ENCODE measurements at places on chromosomes 13 and 19.

GRCh38 chr19:53927739-53928138, 18.7 kb downstream of the CACNG7 start:
- DNase-seq = no peak

GRCh38 chr19:16014923-16015804, 61.1 kb upstream of the TPM4 start:
- no peak for DNase-seq

GRCh38 chr13:113791226-113791625, 32.2 kb downstream of the TMEM255B start:
- no peak for DNase-seq

GRCh38 chr19:46495786-46496099, at the start of gene PNMA8B:
Gene PNMA8B, minus strand, starts transcription at chr19:46495867. Its CDS starts 402 bp downstream, at chr19:46495465.
- DNase-seq = no peak

GRCh38 chr19:18292462-18292809, 11.0 kb upstream of the JUND start:
- no peak for DNase-seq

DNA sequence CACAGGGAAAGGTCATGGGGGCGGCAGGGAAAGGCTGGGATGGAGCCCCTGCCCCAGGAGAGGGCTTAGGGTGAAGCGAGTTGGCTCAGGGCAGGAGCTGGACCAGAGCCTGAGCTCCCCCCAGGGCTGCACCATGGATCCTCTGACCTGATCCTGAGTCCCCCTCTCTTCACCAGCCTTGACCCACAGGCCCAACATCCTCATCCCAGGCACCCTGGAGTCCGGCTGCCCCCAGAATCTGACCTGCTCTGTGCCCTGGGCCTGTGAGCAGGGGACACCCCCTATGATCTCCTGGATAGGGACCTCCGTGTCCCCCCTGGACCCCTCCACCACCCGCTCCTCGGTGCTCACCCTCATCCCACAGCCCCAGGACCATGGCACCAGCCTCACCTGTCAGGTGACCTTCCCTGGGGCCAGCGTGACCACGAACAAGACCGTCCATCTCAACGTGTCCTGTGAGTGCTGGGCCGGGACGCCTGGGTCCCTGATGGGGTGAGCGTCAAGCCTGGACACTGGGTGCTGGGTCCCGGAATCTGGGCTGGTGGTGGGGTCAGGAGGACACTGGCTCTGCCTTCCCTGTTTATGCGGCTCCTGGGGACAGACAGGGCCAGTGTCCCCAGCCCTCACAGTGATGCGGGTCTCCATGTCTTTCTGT, 842 bp downstream of the SIGLEC9 start:
- no peak for DNase-seq

DNA sequence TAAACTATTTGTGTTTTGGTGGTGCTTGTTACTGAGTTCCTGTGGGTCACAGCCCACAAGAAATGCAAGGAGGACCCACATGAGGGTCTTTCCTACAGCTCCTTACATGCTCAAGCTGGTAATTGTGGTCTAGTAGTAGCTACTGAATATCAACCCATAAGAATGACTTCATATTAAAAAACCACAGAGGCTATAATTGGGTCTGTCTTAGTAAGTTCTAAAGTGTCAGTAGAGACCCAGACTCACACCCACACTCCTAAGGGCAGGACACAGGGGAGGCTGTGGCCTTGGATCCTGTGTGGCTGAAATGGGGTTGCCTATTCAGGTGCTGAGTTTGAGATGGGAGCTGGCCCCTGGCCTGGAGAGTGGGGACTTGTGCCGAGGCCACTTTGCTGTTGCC, 19.6 kb downstream of the TFDP1 start:
- DNase-seq = no peak

DNA sequence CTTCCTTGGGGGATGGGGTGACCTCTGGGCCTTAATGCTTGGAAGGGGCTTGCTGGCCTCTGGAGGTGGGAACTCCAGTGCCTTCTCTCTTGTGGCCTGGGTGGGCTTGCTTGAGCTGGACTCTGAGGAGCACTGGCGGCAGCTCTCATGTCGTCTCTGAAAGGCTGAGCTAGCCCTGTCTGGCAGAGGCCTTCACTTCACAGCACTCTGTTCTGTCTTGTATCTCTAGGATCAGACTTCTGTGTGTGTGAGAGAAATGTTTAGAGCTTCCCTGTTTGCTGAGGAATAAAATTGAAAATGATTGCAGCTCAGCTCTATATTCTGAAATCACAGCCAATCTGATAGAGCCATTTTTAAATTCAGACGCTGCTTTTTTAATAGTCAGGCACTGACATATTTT, 185.3 kb downstream of the KCNRG start:
- DNase-seq = no peak

DNA sequence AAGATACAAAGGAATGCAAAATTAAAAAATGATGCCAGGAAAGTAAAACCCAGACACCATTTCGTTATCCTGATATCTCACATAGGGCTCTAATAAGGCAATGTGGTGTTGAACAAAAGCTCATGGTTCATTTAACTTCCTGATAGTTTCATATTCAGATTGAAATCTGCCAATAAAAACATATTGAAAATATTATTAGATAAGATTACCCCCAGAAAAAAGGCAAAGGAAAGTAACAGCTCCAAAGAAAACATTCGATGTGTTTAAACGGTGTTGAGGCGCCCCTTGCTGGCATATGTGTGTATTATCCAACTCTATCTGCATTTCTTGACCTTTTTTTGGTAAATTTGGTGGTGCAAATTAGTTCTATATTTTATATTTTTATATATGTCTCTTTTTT, 75.9 kb downstream of the ESD start:
- DNase-seq = peak; percentile 45

- DNase-seq = no peak
These were observed 2.1 kb upstream of the GRWD1 start for GRCh38 chr19:48443731-48444128.

DNA sequence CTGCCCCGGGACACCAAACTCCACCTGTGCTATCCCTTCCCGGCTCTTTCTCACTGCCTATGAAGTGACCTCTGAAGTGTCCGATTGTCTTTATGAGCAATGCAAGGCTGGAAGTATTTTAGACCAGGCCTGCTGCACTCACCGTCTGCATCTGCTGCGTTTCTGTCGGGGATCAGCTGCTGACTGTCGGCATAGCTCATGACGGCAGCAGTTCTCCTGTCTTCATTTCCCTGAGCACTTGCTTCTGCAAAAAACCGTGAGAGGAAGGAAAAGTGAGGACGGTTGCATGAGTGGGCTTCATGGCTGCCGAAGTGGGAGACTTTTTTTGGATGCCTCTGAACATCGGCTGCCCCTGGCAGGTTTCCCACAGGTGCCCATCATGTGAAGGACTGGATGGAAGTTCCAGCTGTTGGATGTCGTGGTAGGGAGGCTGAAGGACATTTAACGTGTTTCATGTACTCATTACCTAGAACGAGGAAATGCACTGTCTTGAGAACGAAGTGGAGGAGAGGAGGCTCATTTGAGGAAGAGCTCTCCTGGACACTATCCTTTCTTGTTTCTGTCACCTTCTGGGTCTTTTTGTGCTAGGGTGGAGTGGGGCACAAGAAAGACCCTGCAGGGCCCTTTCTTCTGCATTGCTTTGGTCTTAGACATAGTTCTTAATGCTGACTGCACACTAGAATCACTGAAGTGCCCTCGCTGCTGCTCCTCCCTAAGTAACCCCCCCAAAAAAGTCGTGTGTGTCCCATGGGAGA, 94.7 kb downstream of the RNASEH2B start:
- no peak for DNase-seq

Measured in hematopoietic multipotent progenitor cell treated with erythropoietin and hydrocortisone succinate and interleukin-3 and kit ligand, for 17 days (in vitro differentiated cells).